ENCODE measurements at places on chromosomes 1 and 21.

DNA sequence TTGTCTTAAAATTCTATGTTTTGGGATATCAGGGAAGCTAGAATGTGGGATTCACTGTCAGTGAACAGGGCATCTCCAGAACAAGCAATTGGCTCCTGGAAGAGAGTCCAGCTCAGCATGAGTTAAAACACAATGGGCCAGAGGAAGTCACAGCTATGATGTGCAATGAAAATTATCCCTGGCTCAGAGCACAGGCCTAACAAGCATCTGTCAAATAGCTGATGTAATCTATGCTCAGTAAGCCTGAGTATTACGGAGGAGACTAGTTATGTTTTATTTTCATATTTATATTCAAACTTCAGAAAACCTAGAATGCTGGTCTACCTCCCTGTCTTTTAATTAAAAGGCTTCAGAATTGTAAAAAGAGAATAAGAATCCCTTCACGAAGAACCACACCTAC lies 41.6 kb downstream of the PARP1 start:
- no peak for DNase-seq

- DNase-seq, result no peak
These were observed 597.8 kb downstream of the KIF26B start for GRCh38 chr1:245752561-245752960.

GRCh38 chr1:118985640-118986554 lies 2.2 kb downstream of the TBX15 start:
- DNase-seq, result no peak

DNA sequence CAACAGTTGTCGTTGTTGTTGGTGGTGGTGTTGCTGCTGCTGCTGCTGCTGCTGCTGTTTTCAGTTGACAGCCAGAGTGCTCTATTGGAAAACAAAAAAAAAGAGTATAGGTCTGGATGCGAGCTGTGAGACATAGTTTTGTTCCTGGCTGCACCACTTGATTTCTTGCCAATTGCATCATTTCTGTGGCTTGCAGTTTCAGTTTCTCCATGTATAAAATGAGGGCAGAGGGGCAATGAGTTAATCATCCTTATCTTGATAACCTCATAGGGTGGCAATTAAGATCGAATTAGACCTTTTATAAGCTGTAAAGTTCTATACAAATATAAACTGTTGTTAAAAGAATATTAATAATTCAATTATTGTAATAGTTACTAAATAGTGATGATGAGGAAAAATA lies 156.7 kb downstream of the DMRTA2 start:
- no peak for DNase-seq

GRCh38 chr1:81340239-81340638 lies 460.5 kb upstream of the ADGRL2 start:
- no peak for DNase-seq

GRCh38 chr1:210076620-210077019 lies 138.6 kb downstream of the SYT14 start:
- DNase-seq, result no peak

GRCh38 chr1:53408013-53408754 lies 51.0 kb upstream of the DMRTB1 start:
- no peak for DNase-seq

- no peak for DNase-seq
These were observed 19.0 kb upstream of the MPC2 start for GRCh38 chr1:167955915-167956314.

GRCh38 chr1:62530516-62531154 lies 66.7 kb upstream of the ANGPTL3 start:
- DNase-seq, result no peak

GRCh38 chr1:17919525-17920439 lies 164.6 kb downstream of the ACTL8 start:
- no peak for DNase-seq

DNA sequence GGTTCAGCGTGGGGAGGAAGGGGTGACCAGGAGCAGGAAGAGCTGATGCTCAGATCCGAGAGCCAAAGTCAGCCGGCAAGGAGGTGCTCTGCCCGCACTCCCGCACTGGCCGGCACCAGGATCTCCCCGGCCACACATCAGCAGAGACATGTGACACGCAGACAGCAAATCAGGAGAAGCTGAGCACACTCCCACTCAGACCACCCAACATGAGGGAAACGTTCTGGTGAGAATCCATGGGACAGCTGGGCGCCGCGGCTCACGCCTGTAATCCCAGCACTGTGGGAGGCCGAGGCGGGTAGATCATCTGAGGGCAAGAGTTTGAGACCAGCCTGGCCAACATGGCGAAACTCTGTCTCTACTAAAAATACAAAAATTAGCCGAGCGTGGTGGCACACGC lies 18.6 kb upstream of the PTTG1IP start:
- no peak for DNase-seq

Data from NCI-H1048 (cell line).